ENCODE measurements at places on chromosomes 4 and X.

DNA sequence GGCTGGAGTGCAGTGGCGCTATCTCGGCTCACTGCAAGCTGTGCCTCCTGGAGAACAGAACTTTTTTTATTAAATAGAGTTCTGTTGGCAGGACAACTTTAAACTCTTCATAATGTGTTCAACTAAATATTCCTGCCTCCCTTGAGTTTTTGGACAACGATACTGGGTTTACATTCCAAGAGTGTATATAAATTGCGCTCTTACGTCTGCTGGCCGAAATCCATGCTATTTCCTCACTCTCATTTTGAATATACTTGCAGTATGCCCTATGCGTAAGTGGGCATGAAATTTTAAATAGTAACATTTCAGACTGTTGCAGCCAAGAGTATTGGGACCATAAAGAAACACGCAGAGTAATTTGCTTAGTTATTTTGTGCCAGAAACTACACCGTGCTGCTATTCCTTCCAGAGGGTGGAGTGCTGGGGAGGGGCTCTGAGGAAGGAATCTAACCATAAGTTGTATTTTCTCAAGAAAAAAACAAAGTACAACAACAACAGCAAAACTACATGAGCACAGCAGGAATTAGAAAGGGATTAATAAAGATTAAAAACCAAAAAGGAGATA, 480.0 kb downstream of the NLGN4X start:
- no peak for DNase-seq

DNA sequence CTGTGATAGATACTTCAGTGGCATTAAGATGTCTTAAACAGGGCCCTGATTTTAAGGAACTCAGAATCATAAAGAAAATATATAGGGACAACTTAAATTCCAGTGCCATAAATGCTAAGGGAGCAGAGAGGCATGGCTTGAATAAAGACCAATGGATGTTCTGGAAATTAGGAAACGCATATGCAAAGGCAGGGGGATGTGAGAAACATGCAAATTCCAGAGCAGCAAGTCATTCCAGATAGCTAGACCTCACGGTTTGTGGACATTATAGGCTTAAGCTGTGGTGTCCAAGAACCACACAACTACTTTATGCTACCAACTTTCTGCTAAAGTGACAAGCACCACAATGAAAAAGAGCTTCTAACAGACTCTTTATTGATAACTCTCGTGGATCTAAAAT, 132.6 kb upstream of the ANK2 start:
- no peak for DNase-seq

DNA sequence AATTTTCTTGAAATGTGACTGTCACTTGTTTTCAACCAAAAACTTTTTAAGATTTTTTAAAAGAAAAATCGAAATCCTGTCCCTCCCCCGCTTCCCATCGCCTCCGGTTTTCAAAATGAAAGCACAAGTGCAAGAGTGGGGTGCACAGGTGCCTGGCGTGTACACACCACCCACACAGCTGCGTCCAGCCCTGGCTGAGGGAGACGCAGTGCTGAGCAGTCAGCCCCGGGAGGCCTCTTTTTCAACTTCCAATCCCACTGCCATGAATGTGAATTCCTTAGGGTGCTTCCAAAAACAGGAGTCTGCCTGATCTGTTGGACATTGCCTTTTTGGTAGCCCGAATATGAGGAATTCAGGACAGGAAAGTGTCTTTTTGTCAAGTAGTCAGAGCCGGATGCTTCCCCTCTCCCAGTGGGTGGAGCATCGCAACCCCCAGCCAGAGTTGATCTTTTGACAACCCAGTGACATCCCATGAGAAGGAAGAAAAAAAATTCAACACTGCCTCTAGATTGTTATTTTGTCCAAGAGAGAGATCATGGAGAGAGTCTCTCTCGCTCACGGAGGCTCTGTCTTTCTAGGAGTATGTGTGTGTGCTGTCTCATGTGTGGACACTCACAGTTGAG, 8.9 kb downstream of the PRRG3 start:
- DNase-seq = no peak

DNA sequence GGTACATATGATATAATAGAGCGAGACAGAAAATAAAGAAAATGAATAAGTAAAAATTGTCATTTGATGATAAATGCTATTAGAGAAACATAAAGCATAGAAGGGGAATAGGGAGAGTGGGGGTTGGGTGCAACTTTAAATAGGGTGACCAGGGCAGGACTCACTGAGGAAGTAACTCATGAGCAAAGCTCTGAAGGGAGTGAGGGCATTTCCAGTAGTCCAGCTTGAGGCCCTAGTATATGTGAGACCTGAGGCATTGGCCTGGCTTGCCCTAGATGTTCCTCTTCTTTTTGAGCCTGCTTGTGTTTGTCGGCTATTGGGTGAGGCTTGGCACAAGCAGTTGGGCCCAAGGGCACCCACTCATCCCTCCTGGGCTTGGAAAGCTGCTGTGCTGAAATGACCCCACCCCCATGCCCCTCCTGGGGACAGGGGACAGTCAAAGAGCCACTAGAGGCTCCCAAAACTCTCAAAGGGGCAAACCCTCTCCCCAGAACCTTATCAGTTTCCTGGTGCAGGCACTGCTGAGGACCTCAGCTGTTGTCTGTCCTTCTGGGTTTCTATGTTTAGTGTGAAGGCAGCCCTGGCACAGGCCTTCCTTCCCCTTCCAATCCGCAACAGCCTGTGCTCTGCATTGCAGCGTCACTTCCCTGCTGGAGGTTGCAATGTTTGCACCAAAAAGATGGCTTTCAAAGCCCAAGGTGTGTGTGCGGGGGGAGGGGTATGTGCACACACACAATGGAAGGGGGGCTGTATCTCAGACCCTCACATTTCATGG, 40.1 kb downstream of the APLN start:
- DNase-seq = no peak

DNA sequence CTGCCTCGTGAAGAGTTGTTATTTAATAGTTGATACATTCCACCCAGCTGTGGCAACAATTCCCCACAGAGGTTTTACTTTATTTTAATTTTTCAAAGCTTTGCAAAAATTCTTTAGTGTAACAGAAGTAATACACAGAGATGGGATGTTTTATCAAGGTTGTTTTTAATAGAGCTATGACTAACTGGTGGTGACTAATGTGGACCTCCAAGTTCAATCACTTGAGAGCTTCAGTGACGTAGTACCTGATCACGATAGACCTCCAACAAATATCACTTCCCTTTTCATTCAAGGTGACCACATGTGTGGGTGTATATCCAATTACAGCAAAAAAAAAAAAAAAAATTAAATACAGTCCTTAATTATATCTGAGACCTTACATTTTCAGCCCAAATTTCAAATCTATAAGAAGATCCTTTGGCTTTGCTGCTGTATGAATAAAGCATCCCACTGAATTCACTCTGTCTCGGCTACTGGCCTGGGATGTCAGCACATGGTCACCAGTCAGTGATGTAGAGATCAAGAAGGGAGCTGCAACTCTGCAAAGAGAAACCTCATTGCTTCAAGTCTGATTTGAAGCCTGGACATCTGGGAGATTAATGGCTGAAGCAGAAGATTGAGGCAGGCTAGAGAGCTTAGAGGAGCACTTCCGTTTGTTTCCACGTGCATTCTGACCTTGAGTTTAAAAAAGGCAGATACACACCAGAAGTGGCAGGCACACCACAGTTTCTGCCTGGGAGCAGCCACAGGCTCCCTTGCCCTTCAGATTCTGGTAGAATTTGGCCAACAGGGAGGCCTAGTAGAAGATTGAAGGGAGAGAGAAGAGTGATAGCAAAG, 345.9 kb upstream of the NOCT start:
- DNase-seq = no peak

DNA sequence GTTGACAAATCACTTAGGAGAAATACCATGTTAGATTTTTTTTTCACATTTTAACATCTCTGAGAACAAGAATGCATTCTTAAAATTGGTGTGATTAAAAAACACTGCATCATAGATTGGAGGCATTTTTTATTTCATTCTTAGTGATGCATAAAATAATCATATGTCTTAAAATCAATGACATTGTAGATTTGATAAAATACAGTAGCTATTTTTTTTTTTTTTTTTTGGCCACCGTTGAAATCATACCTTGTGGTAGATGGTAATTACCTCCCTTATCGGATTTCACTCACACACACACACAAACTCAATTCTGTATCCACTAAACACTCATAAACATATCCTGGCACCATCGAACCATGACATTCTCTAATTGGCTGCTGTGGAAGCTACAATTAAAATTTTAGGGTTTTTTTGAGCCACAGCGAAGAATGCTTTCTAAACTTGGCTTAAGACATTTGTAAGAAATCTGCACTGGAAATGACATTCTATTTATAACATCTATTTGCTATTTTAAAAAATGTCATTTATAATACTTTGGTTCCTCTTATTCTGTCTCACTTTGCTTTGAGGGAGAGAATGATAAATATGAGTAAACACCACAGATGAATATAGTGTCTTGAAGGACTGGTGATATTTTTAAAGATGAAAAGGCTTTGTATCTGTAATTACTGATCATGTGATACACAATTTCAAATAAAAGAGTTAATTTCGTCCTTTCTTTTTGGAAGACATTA, 60.1 kb downstream of the CCSER1 start:
- DNase-seq = no peak
